ENCODE measurements at places on chromosomes 11 and 22.

- DNase-seq, result no peak
Measured at GRCh38 chr22:17945888-17946648, 78.3 kb downstream of the MICAL3 start.

DNA sequence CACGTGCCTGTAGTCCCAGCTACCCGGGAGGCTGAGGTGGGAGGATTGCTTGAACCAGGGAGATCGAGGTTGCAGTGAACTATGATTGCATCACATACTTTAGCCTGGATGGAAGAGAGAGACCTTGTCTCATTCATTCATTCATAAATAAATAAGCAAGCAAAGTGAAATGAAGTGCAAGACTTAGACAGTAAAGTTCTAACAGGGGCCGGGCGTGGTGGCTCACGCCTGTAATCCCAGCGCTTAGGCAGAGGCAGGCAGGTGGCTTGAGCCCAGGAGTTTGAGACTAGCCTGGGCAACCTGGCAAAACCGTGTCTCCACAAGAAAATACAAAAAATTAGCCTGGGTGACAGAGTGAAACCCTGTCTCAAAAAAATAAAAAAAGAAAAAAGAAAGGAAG is 1.6 kb upstream of the ZNF280A start:
- no peak for DNase-seq

DNA sequence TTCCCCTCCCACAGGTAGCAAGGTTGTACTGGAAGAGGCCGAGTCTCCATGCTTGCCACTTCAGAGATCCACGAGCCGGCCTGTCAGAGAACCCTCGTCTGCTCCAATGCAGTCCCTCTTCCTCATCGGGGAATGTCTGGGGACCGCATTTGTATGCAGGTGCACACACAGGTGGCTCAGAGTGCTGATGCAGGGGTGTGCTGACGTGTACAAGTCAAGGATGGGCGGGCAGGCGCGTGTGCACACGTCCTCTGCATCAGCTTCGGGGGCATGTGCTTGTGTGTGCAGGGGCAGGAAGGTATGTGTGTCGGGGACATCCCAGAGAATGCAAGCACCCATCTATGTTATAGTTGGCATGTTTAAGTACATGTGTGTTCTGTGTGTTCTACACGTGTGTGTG is 49.4 kb downstream of the ELFN2 start:
- no peak for DNase-seq

DNA sequence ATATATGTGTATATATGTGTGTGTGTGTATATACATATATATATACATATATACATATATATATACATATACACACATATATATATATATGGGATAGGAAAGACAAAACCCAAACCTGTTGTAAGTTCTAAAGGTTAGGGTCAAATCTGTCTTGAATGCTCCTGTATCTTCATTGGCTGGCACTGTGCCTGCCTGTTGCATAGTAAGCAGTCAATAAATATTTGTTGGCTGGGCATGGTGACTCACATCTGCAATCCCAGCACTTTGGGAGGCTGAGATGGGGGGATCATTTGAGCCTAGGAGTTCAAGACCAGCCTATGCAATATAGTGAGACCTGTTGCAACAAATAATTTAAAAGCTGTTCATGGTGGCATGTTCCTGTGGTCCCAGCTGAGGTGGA is 205.4 kb downstream of the DBX1 start:
- no peak for DNase-seq

DNA sequence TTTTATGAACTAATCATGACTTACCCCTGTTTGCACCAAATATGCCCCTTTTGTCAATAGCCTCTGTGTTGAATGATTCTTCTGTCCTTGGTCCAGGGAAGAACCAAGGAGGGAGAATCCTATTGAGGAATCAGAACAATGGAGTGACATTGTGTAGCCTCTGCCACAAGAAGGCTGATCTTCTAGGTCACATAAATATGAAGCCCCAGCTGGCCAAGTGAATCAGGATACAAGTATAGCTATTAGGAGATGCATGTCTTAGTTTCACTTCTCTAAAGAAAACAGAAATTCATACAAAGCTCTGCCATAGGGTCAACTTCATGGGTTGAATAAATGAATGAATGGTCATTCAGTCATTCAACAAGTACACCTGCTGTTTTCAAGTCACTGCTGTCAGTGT is 118.2 kb upstream of the BLID start:
- DNase-seq, result no peak

- no peak for DNase-seq
Measured at GRCh38 chr11:6608011-6608410, 4.0 kb downstream of the TAF10 start.

GRCh38 chr22:40635043-40635939 is 1.2 kb downstream of the MRTFA start:
- no peak for DNase-seq

DNA sequence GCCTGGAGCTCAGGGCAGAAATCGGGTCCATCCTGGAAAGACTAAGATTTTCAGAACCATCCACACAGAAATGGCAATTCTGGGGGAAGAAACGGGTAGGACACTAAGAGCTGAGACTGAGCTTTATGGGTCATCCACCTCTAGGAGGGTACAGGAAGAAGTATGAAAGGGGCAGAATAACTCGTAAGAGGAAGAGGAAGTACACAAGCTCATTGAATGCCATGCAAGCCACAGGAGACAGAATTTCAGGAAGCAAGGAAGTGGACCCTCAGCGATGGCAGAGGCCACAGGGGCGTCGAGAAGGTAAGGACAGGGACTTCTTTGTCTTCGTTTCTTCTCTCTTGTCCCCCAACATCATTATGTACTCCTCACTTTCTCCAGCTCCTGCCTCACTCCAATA is 169.6 kb downstream of the MAML2 start:
- no peak for DNase-seq

GRCh38 chr11:6397156-6397555 is 6.9 kb downstream of the SMPD1 start:
- DNase-seq, result no peak

DNA sequence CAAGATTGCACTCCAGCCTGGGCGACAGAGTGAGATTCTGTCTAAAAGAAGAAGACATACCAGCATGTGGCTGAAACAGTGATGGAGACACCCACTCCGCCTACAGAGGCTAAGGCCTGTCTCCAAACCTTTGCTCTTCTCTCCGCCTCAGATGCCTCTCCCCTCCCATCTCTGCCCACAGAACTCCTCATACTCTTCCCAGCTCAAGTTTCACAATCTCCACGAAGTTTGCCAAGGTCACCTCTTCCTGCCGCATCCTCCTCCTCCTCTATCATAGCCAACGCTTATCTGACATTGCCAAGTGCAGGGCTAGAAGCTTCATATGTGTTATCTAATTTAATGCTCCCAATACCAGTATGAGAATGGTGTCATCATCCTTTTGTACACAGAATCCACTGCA is 25.9 kb upstream of the FBLN1 start:
- DNase-seq, result no peak

- no peak for DNase-seq
Measured at GRCh38 chr22:44042249-44043218, 18.4 kb downstream of the PARVB start.

DNA sequence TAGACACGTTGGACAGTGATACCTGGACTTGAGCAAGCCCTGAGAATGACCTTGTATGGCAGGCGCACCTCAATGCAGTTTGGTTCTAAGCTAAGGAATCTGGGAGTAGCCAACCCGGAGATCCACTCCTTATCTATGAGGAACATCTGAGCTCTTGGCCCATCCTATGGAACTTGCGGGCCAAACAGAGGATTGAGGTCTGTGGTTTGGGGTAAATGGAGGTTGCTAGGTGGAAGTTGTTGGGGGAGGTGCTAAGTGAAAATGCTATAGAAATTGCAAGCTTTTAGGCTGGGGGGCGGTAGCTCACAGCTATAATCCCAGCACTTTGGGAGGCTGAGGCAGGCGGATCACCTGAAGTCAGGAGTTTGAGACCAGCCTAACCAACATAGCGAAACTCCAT is 8.9 kb downstream of the GDPD5 start:
- DNase-seq, result no peak

DNA sequence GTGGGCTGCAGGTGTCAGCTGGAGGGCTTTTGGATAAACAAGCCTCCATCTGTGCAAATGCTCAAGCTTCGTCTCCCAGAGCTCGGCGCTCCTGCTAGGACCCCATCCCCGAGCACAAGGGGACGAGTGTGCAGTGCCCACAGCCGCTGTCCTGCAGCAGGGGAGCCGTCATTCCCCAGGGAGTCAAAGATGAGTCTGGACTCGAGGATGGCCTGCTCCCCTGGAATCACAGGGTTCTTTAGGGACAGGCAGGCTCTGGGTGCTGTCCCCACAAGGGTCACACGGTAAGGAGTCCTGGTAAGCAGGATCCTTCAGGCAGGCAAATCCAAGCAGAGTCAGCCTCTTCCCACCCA is 50.2 kb downstream of the APOL1 start:
- DNase-seq, result no peak

DNA sequence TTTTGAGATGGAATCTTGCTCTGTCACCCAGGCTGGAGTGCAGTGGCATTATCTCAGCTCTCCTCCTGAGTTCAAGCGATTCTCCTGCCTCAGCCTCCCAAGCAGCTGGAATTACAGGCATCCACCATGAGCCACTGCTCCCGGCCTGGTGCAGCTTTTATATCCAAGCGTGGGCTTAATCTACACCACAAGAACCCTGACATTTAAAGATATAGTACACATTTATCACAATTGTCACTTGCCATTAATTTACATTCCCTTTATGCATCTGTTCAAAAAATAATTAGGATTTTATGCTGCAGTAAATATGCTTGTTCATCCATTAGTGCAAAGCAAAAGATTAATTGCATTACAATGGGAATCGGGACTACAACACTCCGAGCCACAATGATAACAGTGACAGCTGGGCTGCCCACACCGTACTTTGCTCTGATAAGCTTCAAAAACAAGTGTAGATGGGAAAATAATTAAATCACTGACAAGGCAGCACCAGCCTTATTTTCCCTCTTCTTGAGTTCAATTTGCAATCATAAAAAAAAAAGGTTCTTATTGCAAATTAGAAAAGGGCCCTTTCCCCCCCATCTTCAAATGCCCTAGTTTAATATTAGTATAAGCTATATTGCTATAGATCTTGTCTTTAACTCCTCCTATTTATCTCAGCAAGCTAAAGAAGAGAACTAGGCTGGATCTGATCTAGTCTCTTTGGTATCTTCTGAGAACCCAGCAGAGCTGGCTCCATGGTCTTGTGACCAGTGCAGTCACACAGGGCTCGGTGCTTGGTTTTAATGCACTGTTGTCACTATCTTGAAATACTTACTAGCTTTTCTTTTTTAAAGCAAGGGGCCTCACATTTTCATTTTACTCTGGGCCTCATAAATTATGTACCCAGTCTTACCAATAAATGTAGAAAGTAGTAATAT is 206.2 kb upstream of the LRRC4C start:
- no peak for DNase-seq

GRCh38 chr11:10324474-10324873 is 19.6 kb downstream of the ADM start:
- DNase-seq, result no peak

GRCh38 chr11:108069947-108070346 is 51.4 kb upstream of the ACAT1 start:
- peak; percentile 10 for DNase-seq

- no peak for DNase-seq
Measured at GRCh38 chr11:84061726-84062125, 775.6 kb upstream of the CCDC90B start.

GRCh38 chr22:50529897-50530579 is at the start of gene TYMP:
TYMP (minus strand) TSS chr22:50530012; CDS start chr22:50529709, 303 bp downstream.
- DNase-seq, result no peak

DNA sequence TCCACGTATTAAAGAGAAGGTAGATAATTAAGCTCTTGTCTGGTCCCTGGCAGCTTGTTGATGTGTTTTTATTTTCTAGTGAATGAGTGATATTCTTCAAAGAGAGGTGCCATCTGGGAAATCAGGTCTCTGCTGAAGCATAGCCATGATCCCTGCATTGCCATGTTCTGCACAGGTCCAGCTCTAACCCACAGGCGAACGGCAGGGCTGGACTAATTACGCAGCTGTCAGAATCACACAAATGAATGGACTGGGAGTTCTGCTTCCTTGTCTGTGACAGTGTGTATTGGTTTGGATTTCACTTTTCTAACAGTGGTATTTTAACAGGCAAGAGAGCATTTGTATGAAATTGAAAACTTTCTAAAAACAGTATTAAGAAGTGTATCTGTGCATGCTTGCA is 235.6 kb downstream of the FAT3 start:
- DNase-seq, result no peak

GRCh38 chr22:27385261-27385998 is 416.1 kb downstream of the MN1 start:
- no peak for DNase-seq

DNA sequence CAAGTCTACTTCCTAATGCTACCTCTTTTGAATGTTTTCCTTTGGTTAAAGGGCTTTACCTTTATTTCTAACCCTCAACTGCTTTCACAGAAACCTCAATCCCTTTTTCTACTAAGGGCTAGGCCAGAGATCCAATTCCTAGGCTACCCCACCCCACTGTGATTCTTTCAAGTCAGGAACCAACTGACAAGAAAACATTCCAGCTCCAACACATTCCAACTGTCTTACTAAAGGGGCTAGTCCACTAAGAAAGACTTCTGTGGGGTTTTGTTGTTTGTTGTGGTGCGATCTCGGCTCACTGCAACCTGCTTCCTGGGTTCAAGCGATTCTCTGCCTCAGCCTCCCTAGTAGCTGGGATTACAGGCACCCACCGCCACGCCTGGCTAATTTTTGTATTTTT is 151.3 kb downstream of the APOL5 start:
- DNase-seq, result no peak

Data from HS-5 (cell line).